ENCODE measurements at places on chromosomes 7 and 10.

DNA sequence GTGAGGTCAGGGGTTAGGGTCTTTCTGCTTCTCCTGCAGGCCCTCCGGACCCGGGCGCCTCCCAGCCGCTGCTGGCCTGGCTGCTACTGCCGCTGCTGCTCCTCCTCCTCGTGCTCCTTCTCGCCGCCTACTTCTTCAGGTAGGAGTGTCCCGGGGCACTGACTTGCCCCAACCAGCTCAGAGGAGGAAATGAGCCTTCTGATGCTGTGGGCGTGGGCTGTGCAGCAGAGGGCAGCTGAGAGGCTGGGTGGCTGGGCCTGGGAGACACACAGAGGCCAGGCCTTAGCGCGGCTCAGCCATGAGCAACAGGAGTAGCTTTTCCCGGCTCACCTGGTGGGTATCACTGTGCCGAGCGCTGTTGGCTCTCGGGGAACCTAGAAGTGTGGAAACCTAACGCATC, 78.9 kb downstream of the MKI67 start:
- DNase-seq: peak; percentile 52

GRCh38 chr7:23397241-23397640, 73.0 kb downstream of the IGF2BP3 start:
- DNase-seq: no peak

- DNase-seq: no peak
These were observed 531.7 kb downstream of the DNAJB9 start for GRCh38 chr7:109101332-109101731.

- no peak for DNase-seq
These were observed 49.4 kb downstream of the FRMPD2 start for GRCh38 chr10:48224979-48225560.

DNA sequence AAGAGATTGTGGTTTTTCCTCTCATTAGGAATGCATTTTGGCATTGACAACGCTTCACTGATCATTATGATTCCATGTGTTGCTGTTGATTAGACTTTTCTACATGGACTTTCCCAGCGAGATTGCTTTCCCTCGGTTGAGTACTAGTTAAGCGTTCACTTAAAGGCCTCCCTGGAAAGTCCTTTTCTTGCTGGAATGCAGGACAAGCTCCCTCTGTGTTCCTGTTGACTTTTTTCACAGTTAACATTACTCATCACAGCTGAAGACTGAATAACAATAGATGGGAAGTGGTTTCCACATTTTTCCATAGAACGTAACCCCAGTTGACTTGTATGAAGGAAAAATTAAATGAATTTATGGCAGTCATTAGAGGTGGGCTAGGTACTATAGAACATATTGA, 2.6 kb upstream of the CAV1 start:
- no peak for DNase-seq

DNA sequence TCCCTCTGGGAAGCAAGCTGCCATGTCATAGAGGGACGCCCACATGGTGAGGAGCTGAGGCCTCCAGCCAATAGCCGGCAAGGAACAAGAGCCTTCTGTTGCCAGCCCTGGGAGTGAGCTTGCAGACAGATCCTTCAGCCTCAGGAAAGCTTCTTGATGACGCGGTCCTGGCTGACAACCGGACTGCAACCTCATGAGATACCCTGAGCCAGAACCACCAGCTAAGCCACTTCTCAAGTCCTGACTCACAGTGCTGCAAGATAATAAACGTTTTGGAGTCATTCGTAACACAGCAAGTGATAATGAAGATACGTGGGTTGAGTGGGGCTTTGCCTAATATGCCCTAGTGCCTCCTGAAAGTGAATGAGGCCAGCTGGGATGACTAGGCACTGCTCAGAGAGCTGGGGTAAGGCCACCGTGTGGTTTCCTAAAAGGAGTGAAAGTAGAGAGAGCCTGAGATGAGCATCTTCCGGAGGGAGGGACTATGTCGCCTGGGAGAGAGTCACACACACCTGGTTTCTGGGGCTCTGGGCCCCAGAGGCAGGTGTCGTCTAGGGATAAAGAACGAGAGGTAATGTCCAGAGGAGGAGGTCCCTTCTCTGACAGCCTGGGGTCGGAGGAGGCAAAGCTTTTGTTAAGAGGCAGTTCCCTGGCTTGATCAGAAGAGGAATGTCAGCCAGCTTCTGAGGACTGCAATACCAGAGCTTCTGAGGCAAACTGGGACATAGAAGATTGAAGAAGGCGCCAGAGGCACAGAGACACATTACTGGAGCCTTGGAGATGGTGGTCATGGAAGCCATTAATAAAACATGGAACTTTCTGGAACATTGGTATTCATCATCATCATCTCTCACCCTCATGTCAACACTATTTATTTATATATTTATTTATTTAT, 53.6 kb downstream of the PYROXD2 start:
- no peak for DNase-seq

DNA sequence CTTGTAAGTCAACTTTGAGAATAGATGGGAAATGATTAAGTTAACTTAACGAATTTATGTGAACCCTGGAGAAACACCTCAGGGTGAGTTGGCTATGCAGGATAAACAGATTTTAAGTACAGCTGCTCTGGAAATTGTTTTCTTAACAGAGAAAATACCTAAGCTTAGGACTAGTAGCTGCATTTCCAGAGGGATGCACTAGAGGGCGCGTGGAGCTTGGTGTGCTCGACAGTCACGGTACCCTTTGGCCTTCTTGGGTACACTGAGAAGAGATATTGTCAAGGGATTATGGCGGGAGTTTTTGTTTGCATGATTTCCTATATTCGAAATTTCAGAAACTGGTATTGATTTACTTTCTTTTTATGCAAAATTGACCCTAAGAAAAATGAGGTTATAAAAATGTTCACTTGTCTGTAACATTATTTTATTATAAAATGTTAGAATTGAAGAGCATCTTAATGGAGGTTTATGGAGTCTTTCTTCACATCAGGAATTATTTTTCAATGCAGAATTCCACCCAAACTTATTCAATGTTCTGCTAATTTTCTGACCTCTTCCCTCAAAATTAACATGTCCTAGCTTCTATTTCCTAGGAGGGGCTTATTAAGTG, 58.4 kb upstream of the MYO3A start:
- peak; percentile 28 for DNase-seq

DNA sequence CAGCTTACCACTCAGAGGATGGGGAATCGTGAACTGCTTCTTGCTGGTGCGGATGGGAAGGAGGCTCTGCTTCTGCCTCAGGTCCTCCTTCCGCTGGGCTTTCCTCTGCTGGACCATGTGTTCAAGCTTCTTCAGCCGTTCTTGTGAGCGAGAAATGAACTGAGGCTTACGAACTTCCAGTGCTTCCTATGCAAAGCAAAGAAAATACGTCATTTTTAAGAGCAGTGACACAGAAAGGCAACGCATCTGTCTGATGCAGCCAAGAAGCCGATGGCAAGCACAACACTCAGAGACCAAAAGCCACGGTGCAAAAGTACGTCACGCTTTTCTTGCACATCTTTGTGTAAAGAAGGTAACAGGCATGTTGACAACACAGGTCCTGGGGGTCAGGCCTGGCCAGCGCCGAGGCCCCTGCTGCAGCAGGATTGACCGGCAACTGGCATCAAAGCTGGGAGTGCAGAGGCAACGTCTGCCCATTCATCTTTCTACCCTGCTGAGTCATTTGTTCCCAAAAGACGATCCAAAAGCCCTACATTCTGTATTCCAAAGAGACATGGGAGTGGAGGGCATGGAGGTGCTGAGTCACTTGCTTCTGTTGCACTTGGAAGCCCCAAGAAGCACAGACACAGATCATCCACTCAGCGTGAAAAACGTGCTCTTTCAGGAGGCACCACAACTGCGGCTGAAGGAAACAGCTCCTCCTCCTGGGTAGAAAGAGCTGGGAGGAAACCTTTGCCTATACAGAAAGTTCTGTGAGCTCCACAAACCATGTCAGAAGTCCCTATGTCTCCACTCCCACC, 71.0 kb upstream of the ADAM12 start:
- no peak for DNase-seq

DNA sequence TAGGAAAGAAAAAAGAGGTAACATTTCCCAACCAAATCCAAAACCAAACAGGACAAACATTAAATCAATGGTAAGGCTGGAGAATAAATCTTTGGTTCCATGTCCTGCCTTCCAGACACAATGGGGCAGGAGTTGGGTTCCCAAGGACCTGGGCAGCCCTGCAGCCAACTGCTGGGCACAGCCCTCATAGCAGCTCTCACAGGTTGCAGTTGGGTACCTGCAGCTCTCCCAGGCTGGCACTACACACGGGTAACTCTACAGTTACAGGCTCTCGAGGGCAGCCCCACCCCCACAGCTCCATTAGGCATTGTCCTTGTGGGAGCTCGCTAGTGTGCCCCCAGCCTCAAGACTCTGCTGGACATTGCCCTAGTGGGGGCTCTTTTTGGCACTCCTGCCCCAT, 7.5 kb downstream of the GRB10 start:
- DNase-seq: no peak

DNA sequence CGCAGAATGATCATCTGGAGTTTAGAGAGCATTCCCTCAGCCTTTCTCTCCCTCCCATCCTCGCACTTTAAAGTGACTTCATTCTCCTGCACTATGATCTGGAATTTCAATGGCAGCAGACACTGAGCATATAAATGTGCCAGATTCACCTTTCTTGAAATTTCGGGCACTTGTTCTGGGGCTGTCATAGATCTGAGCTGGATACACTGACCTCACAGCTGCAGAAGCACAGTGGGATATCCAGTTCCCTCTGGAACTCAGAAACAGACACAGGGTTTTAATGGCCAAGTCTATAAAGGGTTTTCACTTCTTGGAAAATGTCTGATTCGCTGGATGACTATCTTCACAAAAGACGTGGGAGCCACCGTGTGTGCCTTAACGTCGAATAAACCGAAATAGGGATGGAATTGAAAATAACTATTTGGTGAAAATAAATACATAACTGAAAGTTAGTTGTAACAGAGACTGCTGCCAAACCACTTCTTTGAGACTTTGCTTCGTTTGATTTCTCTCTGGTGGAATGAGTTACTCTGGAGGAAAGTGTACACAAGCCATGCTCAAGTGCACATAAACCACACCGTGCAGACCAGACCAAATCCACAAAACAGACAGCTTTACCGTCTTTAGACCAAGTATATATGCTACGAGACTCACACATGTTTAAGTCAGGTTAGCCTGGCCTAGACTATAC, 126.1 kb downstream of the SVIL start:
- no peak for DNase-seq

GRCh38 chr10:88896372-88896993, 16.4 kb downstream of the STAMBPL1 start:
- DNase-seq: no peak

DNA sequence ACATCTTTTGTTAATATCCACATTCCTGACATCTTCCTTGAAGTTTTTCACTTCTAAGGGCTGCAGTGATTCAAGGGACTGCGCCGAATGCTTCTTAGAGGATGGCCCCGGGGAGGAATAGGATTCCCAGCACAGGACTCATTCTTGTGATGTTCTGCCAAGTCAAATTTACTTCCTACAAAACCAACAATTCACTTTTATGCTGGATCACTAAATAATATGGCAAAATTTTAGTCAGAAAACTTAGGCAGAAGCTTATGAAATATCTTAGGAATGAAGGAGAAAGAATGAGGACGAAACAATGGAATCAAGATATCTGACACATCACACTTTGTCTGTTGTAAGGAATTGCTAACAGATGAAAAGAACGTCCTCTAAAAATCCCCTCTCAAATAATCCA, 151.5 kb downstream of the JAZF1 start:
- DNase-seq: no peak

DNA sequence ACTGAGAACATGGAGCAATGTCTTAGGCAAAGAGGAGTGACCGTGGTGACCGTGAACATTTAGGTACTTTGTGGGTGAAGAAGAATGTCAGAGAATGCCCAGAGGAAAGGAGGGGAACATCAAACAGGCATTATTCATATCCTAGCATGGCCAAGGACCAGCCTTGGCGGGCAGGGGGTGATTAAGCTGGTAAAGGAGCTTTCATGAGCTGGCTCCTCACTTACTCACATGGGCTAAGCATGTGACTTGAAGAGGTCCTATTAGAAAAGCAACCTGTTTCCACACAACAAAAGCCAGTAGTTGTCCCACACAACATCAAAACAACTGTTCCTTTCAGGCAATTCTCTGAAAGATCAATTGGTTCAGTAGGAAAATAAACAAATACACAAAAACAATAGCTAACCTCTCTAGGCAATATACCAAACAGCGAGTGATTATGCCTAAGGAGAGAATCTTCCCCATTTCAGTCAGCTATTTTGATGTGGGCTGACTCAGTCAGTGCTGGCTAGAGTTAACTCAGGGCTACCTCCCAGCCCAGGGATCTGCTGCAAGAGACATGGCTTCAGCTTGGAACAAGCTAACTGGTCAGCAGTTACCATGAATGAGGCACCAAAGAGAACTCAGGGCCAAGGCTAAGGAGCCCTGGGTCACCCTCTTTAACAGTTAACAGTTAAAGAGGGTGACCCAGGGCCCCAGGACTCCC, 283.5 kb downstream of the ARHGAP12 start:
- no peak for DNase-seq
